ENCODE measurements at places on chromosomes 12 and 14.
A peak's percentile ranks its signal among the peaks of the same experiment; 100 is the strongest.

DNA sequence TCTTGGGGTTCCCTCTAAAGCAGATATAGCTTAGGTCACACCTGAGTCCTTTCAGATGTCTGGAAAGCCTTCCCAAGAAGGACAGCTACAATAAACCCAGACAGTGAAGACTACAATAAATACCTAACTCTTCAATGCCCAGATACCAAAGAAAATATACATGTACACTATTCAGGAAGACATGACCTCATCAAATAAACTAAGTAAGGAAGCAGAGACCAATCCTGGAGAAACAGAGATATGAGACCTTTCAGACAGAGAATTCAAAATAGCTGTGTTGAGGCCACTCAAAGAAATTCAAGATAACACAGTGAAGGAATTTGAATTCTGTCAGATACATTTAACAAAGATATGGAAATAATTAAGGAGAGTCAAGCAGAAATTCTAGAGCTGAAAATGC lies 15.3 kb downstream of the MIPOL1 start:
- DNase-seq, result no peak

DNA sequence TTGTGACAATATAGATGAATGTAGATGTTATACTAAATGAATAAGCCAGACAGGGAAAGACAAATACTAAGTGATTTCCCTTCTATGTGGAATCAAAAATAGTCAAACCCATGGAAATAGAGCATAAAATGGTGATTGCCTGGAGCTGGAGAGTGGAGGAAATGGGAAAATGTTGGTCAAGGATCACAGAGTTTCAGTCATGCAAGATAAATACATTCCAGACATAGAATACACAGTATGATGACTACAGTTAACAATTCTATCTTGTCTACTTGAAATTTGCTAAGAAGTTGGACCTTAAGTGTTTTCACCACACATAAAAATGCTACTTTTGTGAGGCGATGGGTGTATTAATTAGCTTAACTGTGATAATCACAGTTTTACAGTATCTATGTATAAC lies 1182.7 kb downstream of the AACS start:
- no peak for DNase-seq

DNA sequence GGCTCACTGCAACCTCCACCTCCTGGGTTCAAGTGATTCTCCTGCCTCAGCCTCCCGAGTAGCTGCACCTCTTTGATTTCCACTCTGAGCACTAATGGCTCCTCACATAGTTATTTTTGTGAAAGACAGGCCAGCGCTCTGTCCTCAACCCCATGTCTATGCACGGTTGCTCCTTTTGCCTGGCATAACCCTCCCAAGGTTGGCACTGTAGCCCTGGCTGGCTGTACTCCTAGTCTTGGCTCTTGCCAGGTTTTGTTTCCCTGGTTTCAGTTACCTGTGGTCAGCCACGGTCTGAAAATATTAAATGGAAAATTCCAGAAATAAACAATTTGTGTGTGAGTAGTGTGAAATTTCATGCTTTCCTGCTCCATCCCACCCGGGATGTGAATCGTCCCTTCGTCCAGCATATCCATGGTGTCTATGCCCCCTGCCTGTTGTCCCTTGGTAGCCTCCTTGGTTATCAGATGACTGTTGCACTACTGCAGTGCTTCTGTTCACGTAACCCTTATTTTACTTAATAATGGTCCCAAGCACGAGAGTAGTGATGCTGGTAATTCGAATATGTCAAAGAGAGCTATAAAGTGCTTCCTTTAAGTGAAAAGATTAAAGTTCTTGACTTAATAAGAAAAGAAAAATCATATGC lies 12.3 kb upstream of the DCD start:
- DNase-seq, result no peak

GRCh38 chr14:50362764-50363713 lies 33.6 kb downstream of the CDKL1 start:
- DNase-seq, result peak; percentile 27

DNA sequence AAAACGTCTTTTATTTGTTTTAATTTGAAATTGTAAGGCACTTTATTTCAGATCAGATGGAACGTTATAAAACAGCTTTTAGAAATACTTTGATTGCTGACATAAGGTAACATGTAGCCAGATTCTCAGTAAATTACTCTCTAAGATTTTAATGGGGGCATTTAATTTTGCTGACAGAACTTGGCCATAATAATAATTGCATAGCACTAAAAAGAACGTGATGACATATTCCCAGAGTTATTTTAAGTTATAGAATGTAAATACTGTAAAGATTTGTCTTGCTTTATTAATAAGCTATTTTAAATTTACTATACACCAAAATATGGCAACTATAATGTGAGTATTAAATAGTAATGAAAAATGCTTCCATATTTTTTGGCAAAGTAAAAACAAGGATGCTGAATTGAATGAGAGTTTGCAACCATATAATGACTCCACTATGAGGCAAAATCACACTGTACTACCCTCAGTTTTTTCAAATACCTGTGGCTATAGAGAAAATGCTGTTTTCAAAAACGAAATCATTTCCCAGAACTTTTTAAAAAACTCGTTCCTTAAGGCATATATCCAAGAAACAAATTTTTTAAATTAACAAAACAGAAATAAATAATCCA lies 876 bp downstream of the LUM start:
- no peak for DNase-seq

- DNase-seq, result no peak
Measured at GRCh38 chr14:72753044-72753710, 140.7 kb downstream of the DPF3 start.

DNA sequence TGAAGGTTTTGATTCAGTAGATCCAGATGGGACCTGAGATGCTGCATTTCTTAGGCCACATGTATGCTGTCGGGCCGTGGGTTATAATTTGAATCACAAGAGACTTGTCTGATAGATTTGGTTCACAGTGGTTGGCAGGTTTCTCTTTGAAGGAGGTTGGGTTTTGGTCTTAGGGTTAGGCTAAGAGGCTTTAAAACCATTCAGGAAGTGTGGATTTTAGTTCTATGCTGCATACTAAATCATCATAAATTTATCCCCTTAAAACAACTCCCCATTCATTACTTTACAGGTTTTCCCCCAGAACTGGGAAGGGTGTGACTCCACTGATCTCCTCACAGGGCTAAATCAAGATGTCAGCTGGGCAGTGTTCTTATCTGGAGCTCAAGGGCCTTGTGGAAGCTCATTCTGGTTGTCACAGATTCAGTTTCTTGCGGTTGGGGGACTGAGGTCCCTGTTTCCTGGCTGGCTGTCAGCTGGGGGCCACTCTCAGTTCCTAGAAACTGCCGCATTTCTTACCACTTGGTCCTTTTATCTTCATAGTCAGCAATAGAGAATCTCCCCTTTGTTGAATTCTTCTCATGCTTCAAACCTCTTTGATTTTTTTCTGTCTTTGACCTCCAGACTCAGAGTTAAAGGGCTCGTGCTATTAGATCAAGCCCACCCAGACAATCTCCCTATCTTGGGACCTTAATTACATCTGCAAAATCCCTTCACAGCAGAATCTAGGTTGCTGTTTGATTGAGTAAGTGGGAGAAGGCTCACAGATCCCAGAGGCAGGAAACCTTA lies 20.6 kb upstream of the PCNX1 start:
- DNase-seq, result no peak

DNA sequence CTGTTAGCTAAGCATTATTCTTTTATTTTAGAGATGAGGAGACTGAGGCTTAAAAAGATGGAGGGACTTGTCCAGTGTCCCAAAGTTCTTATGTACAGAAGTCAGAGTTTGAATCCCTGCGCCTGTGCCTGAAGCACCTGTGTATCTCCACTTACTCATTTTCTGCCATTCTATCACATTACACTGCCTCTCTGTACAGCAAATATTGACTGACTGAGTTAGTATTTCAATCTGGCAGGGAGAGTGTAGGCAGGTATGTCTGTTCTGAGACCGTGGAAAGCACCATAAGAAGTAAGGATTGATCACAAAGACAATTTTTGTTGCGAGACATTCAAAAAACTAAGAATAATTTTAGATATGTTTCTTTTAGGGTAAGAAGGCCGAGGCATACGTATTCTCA lies 162.7 kb downstream of the KITLG start:
- DNase-seq, result no peak

DNA sequence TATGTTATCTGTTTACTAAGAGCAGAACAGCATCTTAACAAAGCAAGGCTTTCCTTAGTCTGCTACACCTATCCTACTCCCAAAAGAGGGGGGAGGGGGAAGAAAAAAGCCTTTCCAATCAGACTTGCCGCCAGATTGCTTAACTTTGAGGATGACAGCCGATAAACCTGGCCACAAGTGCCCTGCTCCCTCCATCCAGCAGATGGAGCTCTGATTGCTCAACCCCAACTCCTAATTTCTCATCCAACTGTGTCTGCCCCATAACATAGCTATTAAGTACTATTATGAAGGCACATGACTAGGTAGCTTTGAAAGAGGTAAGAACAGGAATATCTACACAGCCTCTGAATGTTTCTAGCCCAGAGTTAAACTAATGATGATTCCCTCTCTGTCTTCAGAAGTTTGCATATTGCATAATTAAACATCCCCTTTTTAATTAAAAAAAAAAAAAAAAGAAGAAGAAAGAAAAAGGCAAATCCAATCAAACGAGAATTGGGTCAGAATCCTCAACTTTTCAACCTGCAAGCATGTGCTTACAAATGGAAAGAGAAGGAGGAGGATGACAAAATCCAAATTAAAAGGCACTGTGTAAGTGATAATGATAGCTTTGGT lies 247.4 kb downstream of the GALC start:
- DNase-seq, result peak; percentile 44

DNA sequence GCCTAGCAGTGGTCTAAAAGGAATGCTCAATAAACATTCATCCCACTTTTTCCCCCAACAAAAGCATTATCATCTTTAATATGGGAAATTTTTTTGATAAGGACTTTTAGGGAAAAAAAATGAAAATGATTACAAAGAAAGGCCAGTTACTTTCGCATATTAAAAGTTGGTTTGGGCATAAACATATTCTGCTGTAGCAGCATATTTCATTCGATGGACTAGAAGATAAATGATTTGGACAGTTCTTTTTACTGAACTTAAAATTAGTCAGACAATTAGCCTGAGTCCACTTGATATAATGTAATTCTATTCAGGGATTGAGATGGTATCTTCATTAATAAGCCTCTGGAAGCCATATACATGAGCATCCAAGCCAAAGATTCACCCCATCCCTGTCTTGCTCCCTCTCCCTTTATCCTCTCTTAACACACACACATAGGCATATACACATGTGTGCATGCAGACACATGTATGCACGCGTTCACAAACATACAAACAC lies 299.1 kb downstream of the NUAK1 start:
- DNase-seq, result no peak

- peak; percentile 52 for DNase-seq
Measured at GRCh38 chr14:63632932-63633514, 8.6 kb downstream of the WDR89 start.

GRCh38 chr12:9096563-9097176 lies 19.0 kb downstream of the A2M start:
- no peak for DNase-seq

DNA sequence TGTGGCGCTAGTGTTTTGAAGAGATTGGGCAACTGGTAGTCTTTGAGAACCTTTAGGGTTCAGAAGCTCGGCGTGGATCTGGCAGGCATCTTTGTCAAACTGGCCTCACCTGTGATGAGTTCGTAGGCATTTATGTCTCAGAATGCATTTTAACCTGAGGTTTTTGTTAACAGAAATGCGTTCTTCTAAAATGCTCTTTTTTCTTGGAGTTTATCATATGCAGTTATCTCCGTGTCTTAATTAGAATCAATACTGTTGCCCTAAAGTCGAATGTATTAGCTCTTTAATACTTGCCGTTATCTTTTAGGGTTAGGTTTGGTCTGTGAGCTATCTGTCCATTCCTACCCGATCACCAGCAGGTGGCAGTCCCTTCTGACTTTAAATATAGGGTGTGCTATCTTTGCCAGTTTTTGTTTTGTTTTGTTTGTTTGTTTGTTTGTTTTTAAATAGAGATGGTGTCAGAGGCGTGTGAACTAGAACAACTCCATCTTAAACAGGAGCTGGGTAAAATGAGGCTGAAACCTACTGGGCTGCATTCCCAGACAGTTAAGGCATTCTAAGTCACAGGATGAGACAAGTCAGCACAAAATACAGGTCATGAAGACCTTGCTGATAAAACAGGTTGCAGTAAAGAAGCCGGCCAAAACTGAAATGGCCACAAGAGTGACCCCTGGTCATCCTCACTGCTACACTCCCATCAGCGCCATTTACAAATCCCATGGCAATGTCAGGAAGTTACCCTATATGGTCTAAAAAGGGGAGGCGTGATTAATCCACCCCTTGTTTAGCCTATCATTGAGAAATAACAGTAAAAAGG lies 1.4 kb downstream of the ATF1 start:
- peak; percentile 72 for DNase-seq

- DNase-seq, result no peak
Measured at GRCh38 chr12:98840325-98840724, 195.2 kb downstream of the APAF1 start.

DNA sequence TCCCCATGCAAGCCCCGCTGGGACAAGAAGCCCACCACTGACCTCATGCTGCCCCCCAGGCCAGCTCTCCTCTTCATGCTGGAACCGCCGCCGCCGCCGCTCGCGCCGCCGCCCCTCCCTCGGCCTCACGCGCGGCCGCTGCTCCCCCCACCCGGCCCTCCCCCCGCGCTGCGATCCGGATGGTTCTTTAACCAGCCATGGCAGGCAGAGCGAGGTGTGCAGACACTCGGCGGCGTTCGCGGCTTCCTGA lies at the start of gene DCAF5:
TSS of gene DCAF5 (minus strand) at position 218 of the 250 bp plus-strand sequence. CDS start at position 77, 141 bp downstream.
- no peak for DNase-seq

- DNase-seq, result no peak
Measured at GRCh38 chr12:124248941-124249825, 45.7 kb upstream of the RFLNA start.

- DNase-seq, result no peak
Measured at GRCh38 chr14:22226381-22226780, 362.6 kb downstream of the DAD1 start.

DNA sequence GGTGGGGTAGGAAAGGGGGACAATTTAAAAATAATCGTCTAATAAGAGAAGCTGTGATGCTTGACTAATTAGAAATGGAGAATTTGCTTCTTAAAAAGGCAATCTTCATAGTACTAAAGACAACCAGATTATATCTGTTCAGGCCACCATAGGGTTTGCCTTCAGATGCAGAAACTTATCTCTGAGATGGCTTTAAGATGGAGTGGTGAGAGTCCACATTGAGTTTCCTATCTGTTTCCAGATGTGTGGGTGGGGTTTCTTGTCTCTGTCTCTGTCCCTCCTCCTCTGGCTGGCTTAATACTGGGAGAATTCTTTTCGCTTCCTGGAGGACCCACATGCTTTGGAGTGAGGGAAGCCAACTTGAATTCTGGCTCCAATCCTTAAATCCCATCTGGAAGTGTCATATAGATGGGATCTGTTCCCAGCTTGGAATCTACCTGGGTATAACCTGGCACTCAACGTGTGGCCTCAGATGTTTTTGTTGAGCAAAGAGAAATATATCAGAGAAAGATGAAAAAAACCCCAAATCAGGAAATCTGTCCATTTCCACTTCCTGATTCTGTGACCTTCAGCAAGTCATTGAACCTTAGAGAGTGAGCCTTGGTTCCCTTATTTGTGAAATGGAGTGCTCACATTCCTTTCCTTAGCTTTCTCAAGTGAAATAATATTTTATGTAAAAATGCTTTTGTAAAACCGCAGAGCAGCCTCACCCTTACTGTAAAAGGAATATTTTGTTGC lies 66.4 kb downstream of the CHST11 start:
- no peak for DNase-seq
